ENCODE measurements at places on chromosomes 2 and 18.

- no peak for DNase-seq
Observed at GRCh38 chr2:167492486-167492885, 604.2 kb downstream of the XIRP2 start.

GRCh38 chr2:15253835-15254286, 307.3 kb downstream of the NBAS start:
- DNase-seq: no peak

- DNase-seq: no peak
Observed at GRCh38 chr2:240182001-240182400, 41.5 kb upstream of the OTOS start.

- DNase-seq: no peak
Observed at GRCh38 chr18:68847219-68847837, 49.4 kb downstream of the CCDC102B start.

DNA sequence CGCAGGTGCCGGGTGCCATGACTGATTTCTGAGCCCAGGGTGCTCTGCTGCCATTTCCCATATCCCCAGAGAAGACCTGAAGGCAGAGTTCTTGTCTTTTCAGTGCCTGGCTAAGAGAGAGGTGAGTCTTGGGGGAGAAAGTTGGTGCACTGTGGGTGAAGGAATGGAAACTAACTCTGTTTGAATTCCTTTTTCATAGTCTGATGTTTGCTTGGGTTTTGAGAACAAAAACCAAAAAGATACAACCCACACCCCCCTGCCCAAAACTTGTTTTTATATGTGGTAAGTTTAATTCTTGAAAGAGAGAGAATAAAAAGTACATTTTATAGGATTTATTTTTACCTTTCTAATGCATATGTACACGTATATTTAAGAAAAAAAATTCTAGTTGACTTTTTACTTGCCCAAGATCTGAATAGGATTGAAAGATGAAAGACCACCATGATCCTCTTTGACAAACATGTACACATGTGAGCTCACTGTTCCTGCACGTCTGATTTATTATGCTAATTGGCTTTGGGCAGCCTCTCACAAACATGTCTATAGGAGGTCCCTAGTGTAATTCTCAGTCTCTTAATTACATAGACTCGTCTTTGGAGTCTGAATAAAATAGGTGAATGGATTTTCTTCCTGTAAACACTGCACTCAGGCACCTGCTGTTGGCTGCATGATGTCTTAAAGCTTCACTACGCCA, 46.3 kb downstream of the ARL4C start:
- DNase-seq: no peak

- DNase-seq: no peak
Observed at GRCh38 chr18:79371561-79372121, 24.1 kb upstream of the NFATC1 start.

- no peak for DNase-seq
Observed at GRCh38 chr2:45585267-45585861, 25.7 kb downstream of the SRBD1 start.

DNA sequence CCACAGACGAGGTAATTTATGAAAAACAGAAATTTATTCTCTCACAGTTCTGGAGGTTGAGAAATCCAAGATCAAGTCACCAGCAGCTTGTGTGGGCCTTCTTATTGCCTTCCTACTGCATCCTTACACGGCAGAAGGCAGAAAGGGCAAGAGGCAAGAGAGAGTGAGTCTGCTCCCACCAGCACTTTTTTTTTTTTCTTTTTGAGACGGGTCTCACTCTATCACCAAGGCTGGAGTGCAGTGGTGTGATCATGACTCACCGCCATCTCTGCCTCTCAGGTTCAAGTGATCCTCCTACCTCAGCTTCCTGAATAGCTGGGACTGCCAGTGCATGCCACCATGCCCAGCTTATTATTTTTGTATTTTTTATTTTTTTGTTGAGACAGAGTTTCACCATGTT, 78.5 kb upstream of the HK2 start:
- no peak for DNase-seq

GRCh38 chr2:222952204-222952603, 91.4 kb downstream of the ACSL3 start:
- DNase-seq: no peak

GRCh38 chr2:63092401-63092800, 41.8 kb downstream of the OTX1 start:
- no peak for DNase-seq

DNA sequence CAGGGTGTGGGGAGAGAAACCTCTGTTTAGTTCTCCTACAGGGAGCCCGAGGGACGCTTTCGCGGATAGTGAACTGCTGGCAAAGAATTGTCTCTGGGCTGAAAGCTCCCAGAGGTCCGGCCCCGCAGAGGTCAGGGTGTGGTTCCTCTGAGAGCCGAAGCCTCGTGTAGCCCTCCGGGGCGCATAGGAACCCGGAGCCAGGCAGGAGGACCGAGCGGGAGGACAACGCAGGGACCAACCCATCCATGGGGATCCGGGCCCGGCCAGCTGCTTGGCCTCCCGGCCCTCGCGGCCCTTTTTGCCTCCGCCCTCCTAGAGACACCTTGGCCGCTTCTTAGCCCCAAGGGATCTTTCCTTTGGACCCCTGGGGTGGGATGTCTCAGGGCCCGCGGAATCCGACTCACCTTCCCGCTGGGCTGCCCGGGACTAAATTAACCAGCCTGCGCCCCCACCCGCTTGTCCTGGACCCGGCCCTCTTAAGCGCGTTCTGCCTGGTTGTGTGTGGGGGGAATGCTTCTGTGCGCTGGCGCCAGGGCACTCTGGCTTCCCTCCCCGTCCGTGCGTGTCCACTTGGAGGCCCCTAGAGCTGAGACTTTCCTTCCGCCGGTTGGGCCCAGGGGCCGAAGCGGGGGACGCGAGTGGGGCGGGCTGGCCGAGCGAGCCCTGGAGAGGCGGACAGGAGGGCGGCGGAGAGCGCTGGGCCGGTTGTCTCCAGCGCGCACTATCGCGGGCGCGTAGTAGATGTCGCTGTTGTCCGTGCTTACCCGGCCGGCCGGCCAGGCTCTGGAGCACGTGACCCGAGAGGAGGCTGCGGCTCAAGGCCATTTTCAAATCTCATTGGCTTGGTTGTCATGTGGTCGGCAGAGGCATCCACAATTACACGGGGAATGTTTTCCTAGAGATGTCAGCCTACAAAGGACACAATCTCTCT, at the start of gene HOXD10:
TSS of gene HOXD10 (plus strand) at position 896 of the 931 bp plus-strand sequence. CDS start 56 bp downstream, outside the sequence.
- DNase-seq: no peak

DNA sequence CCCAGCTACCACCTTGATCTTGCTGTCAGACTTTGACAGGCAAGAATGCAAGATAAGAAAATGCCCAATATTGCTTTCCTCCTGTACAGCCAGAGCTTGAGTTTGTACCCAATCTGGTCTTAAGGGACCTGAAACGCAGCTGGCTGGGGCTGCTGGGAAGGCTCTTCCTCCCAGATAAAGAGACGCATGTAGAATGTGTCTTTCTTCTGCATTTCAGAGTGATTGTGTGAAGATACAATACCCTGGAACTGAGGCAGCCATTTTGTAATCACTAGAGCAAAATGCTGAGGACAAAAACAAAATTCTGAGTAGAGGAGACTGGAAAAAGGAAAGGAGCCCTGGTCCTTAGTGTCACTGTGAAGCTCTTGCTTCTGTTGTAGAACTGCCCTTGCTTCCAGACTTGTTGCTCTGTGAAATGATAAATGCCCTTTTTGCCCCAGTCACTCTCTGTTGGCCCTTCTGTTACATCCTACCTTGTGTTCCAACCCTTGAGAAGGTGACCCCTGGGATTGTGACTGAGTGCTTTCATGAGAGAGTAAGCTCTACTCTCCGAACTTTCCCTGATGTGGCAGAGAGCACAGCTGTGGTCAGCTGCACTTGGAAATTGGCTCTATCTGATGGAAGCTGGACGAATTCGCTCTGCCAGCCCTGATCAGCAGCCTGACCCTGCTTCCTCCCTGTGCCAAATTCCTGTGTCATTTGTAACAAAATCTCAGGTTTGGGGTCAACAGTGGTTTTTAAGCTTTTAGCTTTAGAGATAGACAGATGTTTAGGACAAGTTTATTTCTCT, 137.4 kb upstream of the RBMS1 start:
- no peak for DNase-seq

DNA sequence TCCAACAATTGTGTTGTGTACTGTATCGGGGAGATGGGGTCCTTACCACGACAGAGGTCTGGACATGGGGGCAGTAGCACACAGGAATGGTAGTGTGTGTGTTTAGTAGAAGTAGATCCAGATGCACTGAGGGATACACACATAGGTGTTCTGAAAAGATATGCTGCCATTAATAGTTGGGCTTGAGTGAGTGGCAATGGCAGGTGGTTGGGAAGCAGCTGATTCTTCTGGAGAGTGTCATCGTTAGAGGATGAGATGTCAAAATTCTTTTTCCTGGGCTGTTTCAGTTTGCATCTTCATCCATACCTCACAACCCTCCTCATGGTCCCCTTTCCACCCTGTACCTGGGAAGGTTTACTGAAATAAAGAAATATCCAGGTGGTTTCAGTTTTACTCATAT, 66.6 kb downstream of the UGGT1 start:
- no peak for DNase-seq

DNA sequence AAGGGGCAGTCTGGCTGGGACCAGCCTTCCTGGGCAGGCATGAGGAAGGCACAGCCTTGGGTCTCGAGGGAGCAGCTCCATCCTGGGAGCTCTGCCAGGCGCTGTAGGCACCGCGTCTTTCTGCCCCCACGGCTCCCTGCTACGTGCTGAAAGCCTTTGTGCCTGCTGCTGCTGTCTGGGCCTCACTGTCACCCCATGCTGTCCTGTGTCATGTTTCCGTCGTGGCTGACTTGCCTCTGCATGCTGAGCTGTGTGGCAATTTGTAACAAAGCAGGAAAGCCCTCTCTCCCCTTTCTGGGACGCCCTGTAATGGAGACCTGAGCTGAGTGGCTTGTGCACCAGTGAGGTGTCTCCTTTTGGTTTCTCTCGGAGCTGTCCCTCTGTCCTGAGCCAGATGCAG, 152.5 kb downstream of the TSN start:
- DNase-seq: no peak

- no peak for DNase-seq
Observed at GRCh38 chr2:199922856-199923255, 11.8 kb downstream of the C2orf69 start.

- no peak for DNase-seq
Observed at GRCh38 chr18:79604205-79604912, 75.2 kb upstream of the CTDP1 start.

DNA sequence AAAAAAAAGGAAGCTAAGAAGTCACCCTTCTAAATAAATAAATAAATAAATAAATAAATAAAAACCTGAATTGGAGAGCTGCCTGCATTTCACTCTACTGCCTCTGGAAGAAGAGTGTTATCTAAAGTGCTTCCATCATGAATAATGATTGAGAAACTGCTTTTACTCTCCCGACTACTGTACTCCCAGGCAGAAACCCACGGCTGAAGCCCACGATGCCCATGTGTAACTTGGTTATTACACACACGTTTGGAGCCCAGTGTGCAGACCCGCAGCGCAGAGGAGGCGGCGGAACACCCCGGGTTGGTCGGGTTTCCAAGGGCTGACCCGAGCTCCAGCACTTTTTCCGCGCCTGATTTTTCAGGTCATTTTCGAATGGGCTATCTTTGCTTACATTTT, 697 bp upstream of the SPATS2L start:
- DNase-seq: no peak

GRCh38 chr2:21376864-21377263, 253.1 kb downstream of the TDRD15 start:
- DNase-seq: no peak

- no peak for DNase-seq
Observed at GRCh38 chr2:20001361-20001863, 11.1 kb downstream of the MATN3 start.

GRCh38 chr18:49728542-49728941, 84.8 kb downstream of the ACAA2 start:
- DNase-seq: no peak

DNA sequence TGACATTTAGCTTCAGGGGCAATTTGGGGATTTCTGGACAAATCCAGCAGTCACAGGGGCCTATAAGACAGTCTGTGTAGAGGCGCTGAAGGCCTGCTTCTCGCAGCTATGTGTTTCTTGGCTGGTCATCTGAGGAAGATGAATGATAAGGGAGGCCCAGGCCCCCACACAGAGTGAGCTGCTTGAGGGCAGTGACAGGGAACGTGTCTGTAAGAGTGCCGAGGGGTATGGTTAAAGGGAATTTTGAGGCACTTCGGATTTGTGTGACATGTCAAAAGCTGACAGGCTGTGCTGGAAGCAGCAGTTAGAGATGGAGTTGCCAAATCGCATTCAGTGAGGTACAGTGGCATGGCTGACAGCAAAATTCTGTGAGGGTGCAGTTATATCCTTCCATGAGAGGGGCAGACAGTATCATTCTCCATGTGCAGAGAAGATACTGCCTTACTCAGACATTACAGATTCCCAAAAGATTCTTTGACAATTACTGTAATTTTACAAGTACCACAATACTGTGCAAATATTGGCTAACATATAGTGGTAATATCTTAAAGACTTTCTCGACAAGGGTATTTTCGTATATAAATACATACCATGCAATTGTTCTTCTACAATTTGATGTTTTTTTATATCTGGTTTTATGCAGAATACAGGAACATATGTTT, 74.0 kb downstream of the CERS6 start:
- DNase-seq: no peak

GRCh38 chr2:222711315-222711940, 40.0 kb downstream of the MOGAT1 start:
- no peak for DNase-seq

DNA sequence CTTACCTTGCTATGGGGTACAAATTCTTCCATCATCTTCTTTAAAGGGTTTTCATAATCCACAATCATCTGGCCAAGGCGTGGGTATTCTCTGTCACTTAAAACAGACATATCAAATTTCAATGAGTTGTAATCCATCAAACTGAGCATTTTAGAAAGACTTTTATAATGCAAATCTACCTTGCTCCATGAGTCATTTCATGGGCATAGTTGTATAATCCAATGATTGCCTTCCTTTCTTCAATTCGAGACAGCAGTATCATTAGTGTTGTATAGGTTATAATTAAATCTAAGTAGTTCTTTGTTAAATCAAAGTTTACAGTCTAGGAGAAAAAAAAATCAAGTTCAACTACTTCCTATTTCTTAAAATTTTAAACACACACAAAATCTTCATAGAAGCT, 36.3 kb downstream of the NCKAP1 start:
- no peak for DNase-seq

DNA sequence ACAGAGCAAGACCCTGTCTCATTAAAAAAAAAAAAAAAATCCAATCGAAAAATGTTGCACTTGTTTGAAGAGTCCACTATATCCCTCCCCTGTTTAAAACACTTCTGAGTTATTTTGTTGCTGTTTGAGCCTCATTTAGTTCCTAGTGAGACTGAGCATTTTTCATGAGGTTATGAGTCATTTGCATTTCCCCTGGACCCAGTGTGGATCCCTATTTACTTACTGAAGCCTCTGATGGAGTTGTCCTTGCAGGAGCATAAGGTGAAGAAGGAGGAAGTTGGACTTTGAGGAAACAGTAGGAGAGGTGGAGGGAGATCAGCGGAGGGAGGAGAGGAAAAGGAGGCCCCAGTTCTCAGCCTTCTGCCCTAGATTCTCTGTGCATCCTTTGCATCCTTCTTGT, 5.1 kb downstream of the CXCR1 start:
- no peak for DNase-seq

DNA sequence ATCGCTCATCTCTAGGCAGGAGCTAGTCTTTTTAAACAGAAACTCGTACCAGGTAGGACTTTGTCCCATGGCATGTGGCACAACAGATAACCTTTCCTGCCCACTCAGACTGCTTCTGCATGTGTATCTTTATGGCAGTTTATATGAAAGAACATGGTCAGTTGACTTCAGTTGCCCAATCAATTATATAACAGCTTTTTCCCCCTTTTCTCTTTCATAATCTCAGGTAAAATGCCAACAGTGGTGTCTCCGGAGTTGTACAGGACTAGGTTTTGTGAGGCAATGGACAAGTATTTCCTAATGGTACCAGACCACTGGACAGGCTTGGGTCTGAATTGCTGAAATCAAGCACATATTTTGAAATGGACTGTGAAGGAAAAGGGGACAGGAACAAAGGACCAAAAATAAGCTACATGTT, 51.6 kb upstream of the PTH2R start:
- no peak for DNase-seq
